Cerebellar nuclear complex (tissue), 1 donor: ENCODE measurements at places on chromosomes 16 and 17.

DNA sequence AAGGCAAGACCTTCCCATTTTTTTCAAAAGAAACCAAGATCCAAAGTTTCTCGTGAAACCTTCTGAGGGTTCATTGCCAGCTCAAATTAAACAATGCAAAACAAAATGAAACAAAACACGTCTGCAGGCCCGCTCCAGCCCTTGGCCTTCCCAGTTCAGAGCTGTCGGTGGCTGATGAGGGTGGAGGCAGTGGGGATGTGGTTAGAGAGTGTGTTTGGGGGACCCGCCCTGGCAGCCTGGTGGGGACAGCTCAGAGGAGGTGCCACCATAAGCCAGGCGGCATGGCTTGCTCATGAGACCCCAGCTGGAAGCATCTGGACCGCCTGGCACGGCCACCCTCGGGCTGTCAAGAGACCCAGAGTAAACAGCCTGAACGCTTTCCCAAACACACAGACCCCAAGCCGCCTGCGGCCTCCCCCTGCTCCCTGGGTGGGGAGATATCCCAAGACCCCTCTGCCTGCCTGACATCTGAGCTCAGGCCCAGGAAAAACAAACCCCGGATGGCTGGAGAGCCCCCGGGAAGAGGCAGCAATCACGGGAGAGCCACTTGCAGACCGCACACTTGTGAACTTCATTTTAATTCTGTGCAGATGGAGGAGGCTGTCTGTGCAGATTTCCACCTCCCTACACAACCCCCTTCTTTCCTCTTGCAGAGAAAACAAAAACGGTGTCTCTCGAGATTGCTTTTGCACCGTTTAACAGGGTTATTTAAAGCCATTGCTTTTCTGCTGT lies 35.4 kb upstream of the LITAF start:
- no peak for DNase-seq

DNA sequence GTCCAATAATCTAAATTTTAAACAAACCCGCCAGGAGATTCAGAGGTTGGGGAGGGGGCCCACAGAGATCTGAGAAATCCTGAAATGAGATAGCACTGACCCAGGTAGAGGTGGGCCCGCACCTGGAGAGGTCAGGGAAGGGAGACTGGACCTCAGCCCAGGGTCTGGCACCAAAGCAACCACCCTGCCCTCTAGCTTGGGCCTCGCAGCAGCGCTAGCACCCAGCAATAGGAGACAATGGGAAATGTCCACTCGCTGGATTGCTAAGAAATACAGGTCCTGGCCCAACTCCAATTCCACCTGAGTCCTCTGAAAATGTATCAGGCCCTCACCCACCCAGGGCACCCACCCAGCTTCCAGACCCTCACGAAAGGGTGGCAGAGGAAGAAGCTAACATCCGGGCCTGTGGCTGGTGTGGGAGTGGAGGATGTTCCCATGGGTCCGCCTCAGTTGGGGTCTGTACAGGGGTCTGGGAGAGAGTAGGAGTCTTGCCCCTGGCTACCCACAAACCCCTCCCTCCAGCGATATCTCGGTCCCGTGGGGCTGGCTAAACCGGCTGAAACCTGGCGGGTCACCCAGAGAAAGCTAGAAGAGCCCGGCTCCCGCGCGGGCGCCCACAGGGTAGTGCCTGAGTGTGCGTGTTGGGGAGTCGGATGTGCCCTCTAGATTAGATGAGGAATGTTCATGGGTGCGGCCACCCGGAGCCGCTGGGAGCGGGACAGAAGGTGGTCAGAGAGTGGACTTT lies 1.1 kb downstream of the PLLP start:
- DNase-seq: no peak

GRCh38 chr17:6796887-6797490 lies 21.0 kb downstream of the FBXO39 start:
- no peak for DNase-seq

DNA sequence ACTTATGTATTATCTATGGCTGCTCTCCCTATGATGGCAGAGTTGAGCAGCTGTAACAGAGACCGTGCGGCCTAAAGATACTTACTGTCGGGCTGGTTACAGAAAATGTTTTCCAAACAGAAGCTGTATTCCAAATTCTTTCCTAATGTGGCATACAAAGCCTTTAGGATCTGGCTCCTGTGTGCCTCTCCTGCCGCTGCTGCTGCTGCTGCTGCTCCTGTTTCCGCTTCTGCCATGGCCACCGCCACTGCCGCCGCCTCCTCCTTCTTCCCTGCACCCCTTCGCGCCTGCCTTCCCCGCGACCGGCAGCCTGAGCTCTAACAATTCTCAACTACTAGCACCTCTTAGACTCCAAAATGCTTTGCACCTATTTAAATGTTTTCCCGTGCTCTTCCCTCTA lies 263.9 kb upstream of the TBX2 start:
- no peak for DNase-seq

GRCh38 chr16:24010440-24011089 lies 174.8 kb downstream of the PRKCB start:
- peak; percentile 10 for DNase-seq

GRCh38 chr17:80244871-80245509 lies 15.7 kb upstream of the RNF213 start:
- DNase-seq: no peak

DNA sequence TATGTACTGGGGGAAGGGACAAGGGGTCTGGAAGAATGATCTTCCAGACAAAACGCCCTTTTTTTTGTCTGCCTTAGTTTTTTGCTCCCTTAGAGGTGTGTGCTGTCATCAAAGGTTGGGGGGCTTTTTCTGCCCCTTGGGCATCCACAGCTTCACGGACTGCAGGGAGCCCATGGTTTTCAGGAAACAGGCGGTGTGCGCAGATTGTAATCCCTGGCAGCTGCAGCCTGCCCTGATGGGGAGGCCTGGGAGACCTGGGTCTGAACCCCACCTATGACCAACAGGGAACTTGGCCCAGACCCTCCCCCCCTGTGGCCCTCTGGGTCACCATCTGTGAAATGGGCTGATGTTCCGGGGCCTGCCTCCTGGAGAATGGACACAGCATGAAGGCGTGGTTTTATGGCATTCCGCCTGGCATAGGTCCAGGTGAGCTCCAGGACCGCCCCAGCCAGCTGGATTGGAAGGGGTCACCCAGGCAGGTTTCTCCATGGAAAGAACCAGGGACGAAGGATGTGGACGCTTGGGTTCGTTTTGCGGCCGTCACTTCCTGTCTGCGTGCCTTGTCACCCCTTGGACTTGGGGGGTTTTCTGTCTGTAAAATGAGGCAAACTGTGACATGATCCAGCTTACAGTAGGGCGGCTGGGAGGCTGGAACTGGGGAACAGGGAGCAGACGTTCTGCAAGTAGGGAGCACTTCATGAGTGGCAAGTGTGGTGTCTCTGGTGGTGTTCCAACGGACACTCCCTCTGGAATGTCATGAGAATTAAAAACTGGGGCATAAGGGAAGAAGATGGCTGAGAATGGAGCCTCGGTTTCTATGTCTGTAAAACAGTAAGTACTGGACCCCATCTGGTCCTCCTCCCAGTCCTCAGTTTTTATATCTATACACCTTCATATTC lies 1.5 kb downstream of the CPNE2 start:
- no peak for DNase-seq

DNA sequence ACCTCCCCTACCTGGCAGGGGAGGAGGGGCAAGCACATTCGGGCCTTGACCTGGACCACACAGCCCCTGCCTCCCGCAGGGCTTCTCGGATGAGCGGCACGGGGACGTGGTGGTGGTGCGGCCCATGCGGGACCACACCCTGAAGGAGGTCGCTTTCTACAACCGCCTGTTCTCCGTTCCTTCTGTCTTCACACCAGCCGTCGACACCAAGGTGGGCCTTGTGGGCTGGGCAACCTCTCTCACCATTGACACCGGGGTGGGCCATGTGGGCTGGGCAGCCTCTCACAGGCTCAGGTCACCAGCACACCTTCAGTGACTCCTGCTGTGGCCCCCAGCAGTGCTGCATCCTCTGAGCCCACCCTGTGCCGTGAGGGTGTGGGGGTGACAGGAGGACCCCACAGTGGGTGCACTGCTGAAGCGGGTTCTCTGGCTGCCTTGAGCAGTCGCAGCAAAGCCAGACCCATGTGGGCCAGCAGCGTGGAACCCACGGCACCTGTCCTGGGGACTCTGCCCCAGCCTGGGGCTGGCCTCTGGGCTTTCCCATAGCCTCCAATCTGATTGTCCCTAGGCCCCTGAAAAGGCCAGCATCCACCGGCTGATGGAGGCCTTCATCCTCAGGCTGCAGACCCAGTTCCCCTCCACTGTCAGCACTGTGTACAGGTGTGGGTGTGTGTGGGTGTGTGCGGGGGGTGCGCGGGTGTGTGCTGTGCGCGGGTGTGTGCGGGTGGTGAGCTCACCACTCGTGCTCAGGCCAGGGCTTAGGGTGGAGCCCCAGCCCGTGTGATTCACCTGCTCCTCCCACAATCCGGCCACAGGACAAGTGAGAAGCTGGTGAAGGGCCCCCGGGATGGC lies 7.5 kb downstream of the CTU2 start:
- no peak for DNase-seq

DNA sequence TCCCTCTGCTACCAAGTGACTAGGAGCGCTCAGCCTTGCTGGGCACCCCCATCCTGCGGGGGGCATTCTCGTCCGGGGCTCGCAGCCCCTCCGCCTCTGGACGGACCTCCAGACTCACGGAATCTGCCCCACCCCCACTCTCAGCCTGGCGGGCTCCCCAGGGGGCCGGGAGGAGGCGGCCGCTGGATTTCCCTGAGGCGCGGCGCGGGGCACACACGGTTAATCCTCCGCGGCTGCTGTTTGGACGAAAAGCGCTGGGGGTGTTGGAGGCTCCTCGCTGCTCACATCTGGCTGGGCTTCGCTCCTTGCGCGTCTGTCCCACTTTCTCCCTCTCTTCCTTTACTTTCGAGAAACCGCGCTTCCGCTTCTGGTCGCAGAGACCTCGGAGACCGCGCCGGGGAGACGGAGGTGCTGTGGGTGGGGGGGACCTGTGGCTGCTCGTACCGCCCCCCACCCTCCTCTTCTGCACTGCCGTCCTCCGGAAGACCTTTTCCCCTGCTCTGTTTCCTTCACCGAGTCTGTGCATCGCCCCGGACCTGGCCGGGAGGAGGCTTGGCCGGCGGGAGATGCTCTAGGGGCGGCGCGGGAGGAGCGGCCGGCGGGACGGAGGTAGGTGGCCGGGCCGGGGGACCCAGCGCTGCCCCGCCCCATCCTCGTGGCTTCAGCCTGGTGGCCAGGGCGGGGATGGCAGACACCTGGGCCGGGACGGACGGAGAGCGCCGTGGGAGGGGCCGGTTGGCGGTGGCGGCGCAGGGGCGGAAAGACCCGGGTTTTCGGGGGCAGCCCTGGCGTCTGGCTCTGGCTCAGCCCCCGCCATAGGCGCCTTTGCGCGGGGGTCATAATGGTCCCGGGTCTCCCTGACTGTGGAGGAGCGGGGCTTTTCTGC lies at the start of gene C1QTNF1:
Gene C1QTNF1 (plus strand): TSS at position 284 of the 886 bp plus-strand sequence. CDS start 19,800 bp downstream, outside the sequence.
- no peak for DNase-seq

GRCh38 chr16:71344315-71344905 lies 14.1 kb upstream of the CALB2 start:
- no peak for DNase-seq

GRCh38 chr16:75733305-75734211 lies 7.3 kb upstream of the CPHXL start:
- DNase-seq: peak; percentile 34

GRCh38 chr16:54648575-54648974 lies 282.1 kb upstream of the IRX5 start:
- no peak for DNase-seq

DNA sequence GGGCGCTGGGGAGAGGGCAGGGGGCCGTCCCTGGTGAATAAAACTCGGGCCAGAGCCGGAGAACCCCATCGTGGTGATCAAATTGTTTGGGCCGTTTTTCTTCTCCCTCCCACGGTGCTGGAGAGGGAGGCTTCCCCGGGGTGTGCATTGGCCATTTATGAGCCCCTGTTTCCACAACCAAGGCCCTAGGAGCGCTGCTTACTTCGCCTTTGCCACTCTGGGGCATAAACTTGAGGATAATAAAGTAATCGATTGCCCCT lies 544 bp downstream of the CCP110 start:
- no peak for DNase-seq

DNA sequence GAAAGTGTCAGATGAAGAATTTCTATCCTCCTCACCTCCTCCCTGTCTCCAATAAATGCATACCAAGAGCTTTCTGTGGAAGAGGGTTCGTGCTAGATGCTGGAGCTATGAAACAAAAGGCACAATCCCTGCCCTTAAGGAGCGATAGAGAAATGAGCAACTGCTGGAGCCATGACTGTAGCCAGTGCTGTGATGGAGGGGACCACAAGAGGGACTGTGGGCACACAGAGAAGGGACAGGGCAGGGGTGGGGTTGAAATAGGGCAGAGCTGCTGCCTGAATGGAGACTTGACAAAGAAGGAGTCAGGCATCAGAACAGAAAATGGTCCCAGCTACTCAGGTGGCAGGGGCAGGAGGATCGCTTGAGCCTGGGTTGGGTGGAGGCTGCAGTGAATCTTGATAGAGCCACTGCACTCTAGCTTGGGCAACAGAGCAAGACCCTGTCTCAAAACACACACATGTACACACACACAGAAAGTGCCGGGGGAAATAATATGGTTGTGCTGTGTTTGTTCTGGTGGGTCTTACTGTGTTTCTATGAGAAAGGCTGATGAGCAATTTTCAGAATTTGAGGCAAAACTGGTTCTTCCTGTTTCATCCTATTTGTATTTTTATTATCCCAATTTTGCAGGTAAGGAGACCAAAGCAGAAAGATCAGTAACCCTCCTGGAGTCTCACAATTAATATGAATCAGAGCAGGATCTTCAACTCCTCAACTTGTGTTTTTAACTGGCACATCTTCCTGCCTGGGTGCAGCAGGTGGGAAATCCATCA lies 16.5 kb downstream of the TMEM98 start:
- DNase-seq: no peak

DNA sequence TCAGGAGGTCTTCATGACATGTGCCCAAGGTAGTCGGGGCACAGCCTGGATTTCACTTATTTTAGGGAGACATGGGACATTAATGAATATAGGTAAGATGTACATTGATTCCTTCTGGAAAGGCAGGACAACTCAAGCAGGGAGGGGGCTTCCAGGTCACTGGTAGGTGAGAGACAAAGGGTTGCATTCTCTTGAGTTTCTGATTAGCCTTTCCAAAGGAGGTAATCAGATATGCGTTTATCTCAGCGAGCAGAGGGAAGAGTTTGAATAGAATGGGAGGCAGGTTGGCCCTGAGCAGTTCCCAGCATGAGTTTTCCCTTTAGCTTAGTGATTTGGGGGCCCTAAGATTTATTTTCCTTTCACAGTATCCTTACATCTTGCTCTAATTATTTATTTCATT lies 443.8 kb upstream of the EEF2KMT start:
- DNase-seq: no peak

DNA sequence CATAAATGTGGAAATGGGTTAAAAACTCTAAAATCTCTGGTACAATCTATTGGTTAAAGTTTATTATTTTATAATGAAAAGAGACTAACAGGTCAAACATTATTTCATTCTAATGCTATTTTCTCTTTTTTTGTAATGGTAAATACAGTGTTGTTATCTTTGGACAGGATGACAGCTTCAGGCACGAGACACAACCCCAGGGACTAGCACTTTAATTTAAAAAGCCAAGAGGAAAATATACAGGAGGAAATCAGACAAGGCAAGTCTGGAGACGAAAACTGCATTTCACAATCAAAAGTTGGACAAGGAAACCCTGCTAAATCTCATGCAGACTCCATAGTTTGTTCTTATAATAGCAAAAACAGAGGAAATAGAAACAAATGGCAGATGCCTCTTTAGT lies 589.1 kb upstream of the CDH8 start:
- no peak for DNase-seq

- DNase-seq: no peak
Observed at GRCh38 chr17:21029036-21029435, 13.8 kb downstream of the USP22 start.

GRCh38 chr16:85449885-85450245 lies 163.3 kb upstream of the GSE1 start:
- no peak for DNase-seq
